ENCODE measurements at places on chromosomes 13 and 19.

DNA sequence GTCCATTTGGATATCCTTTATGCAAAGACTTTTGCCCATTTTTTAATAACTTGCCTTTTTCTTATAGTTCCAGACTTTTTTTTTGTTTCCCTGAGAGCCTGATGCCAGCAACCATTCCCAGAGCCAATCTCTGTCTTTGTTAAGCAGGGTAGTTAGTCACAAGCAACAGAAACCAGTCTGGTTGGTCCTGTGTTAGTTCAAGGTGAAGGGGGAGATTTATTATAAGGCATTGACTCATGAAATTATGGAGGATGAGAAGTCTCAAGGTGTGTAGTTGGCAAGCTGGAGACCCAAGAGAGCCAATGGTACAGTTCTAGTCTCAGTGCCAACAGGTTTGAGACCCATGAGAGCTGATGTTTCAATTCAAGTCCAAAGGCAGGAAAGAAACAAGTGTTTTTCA lies 33.0 kb downstream of the GPR12 start:
- DNase-seq: no peak

DNA sequence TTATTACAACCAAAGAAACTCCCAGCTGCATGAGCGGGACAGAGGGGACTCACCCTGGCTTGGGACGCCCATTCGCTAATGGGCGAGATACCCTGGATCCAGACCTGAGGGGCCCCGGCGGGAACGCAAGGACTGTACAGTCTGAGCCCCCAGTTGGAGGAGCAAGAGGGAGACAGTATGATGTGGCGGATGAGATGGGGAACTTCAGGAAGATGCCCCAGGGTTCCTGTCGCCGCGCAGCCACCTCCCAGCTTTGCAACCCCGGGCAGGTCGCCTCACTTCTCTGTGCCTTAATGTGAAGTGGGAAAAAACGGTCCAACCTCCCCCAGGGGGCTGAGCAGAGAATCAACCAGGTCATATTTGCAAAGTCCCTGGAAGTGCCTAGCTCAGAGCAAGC lies 2.5 kb downstream of the NPAS1 start:
- DNase-seq: no peak

- DNase-seq: no peak
Observed at GRCh38 chr19:47687906-47688305, 25.3 kb upstream of the EHD2 start.

GRCh38 chr19:5480427-5480836 lies 25.2 kb downstream of the ZNRF4 start:
- no peak for DNase-seq

DNA sequence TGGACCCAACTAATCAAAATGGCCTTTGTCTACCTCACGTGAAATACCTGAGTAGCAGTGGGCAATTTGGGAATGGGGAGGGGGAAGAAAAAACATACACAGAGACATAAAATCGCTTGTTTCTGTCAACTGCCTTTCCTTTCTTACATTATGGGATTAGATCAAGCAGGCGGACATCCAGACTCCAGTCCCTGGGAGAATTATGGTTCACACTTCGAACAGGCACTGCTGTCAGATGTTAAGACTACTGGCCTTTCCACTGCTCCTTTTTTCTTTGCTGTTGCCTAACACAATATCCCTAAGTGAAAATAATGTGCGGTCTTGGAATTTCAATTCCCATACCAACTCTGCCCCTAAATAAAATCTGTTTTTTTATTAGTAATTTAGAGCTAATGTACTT lies 1719.7 kb upstream of the SLC10A2 start:
- no peak for DNase-seq

All from IMR-90 (cell line).